Activated CD4-positive, alpha-beta T cell treated with anti-CD3 and anti-CD28 coated beads, Interleukin-2, Interleukin-6, amounts not matched to agents 100 ng/mL and 50 ng/mL, durations not matched to agents 16 hours and 8 hours (primary cell): ENCODE measurements at places on chromosomes 6 and 20.

- DNase-seq, result no peak
These were observed 78.9 kb downstream of the TOX2 start for GRCh38 chr20:43993560-43993959.

DNA sequence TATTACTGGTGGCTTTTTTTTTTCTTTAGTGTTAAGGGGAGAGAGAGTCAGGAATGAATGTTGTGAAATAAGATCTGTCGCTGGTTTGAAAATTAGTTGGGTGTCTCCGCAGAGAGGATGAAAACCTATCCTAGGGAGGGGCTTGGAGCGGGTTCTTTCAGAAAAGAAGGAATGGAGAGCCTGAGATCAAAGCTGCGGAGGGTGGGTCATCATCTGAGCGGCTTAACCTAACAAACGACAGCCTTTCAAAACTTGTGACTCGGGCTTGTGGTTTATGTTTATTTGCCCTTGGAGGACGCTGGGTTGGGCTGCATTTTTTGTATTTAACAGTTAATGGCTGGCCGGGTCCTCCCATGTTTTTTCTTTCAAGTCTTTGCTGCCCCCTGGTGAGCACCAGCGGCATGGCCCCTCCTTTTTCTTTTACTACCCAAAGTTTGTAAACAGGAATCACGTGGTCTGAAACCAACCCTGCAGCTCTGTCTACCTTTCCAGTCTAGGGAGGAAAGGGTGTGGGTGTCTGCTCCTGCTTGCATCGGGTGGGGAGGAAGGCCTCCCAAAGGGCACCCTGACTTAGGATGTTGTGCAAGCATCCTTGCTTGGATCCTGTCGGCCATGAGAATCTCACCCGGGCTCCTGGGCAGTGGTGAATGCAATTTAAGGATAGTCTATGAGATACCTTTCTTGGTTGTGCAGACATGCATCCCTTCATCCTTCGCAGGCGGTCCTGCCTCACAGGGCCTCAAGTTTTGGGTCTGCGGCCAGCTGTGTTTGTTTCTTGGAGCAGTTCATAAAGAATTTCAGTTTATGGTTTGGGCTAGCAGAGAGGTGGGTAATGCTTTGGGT lies 2.2 kb downstream of the PIM1 start:
- peak; percentile 95 for DNase-seq

- DNase-seq, result no peak
These were observed 2.5 kb upstream of the PAQR8 start for GRCh38 chr6:52359403-52359802.

DNA sequence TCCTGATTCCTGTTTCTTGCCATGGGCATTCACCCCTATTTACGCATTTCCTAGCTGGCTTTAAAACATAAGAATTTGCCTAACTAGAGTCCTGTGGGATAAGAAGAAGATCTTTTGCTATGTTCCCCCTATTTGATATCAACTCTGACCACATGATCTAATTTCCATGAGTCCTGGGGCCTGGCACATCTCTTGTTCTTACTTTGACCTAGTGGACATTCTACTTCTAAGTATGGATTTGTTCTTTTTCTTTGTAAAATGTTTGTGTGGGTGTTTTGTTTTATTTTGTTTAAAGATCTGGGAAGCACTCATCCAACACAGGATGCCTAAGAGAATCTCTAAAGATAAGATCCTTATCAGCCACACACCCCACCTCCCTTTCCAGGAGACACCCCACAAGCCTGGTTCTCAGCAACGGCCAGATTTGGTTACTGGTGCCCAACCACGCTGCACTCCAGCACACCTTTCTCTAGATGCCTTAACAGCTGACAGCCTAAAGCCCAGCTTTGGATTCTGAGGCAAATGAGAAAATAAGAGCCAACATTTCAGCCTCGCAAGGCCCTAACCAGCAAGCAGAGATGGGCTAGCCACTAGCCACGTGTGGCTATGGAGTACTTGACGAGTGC lies 74.7 kb downstream of the SLC23A2 start:
- no peak for DNase-seq

- no peak for DNase-seq
These were observed 7.5 kb downstream of the SMLR1 start for GRCh38 chr6:130834482-130835251.

DNA sequence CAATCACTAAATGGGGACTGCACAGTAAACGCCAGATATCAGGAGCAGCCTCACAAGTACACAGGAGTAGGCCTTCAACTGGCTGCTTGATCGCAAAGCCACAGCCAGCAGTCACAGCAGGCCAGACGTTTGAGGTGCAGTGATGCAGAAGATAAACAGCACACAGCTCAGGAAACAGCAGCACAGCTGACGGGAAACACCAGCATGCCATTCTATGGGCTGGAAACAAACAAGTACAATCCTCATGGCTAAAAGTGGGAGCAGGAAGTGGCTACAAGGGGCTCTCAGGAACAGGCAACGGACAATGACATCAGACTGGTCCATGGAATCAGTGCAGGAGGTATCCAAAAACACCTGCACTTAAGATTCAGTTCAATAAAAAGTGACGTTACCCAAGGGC lies 111.0 kb downstream of the DTNBP1 start:
- DNase-seq, result no peak

GRCh38 chr6:72621291-72622093 lies at the start of gene KCNQ5:
Gene KCNQ5, plus strand, starts transcription at chr6:72622064.
- peak; percentile 45 for DNase-seq

DNA sequence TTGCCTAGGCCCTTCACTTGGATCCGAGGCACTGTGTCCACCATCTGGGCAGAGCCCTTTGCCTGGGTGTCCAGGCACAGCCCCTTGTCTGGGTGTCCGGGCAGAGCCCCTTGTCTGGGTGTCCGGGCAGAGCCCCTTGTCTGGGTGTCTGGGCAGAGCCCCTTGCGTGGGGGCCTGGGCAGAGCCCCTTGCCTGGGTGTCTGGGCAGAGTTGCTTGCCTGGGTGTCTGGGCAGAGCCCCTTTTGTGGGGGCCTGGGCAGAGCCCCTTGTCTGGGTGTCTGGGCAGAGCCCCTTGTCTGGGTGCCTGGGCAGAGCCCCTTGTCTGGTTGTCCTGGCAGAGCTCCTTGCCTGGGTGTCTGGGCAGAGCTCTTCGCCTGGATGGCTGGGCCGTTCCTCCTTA lies 443.4 kb upstream of the CDH4 start:
- no peak for DNase-seq

DNA sequence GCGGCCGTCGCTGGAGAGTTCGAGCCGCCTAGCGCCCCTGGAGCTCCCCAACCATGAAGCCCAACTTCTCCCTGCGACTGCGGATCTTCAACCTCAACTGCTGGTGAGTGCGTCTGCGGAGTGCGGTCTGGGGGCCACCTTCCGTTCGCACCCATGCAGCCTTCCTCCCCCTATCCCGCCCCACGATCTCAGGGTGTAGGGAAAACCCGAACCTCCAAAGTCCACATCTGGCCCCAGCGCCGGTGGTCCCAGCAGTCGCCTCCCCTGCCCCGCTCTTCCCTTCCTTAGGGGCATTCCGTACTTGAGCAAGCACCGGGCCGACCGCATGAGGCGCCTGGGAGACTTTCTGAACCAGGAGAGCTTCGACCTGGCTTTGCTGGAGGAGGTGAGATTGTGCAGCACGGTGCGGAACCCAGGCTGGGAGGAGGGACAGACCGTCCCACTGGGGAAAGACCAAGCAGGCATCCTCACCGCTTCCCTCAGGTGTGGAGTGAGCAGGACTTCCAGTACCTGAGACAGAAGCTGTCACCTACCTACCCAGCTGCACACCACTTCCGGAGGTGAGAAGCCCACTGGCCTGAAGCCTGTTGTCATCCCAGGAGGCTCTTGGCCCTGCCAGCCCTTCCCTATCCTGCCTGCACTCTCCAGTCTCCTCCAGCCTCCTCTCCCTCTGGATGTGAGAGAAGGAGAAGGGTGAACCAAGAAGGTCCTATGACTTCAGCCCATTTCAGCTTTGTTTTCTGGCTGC lies 719 bp downstream of the SMPD2 start:
- DNase-seq, result peak; percentile 42

DNA sequence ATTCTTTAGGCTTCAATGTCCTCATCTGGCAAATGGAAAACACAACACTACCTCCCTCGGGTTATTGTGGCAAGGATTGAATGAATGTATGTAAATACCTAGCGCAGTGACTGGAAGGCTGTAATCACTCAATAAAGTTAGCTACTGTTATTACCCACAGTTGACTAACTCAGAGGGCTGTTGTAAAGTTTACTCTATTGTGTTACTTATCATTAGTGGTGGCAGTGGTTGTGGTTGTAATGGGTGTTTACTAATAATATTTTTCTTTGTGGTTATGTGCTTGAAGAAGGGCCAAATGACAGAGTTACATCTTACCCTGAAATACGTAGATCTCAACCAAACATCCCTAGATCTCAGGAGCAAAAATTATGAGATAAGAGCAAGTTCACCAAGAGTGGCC lies 42.0 kb upstream of the PXDC1 start:
- DNase-seq, result no peak

DNA sequence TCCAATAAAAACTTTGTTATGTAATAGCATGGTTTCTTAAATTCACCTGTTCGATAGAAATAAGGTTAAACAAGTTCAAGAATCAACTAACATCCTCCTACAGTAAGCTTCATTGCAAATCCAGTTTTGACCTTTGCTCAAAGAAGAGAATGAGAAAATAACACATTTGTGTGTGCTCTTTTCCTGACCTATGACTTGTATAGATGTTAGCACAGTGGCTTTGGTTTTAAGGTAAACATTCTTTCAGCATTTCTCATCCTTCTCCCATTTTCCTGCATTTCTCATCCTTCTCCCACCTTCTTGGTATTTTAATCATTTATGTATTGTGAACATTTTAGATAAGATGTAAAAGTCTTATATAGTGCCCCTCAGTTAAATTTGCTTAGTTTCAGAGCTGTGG lies 73.9 kb downstream of the PLCB1 start:
- no peak for DNase-seq

GRCh38 chr6:19083801-19084200 lies 696.7 kb downstream of the RNF144B start:
- DNase-seq, result no peak

DNA sequence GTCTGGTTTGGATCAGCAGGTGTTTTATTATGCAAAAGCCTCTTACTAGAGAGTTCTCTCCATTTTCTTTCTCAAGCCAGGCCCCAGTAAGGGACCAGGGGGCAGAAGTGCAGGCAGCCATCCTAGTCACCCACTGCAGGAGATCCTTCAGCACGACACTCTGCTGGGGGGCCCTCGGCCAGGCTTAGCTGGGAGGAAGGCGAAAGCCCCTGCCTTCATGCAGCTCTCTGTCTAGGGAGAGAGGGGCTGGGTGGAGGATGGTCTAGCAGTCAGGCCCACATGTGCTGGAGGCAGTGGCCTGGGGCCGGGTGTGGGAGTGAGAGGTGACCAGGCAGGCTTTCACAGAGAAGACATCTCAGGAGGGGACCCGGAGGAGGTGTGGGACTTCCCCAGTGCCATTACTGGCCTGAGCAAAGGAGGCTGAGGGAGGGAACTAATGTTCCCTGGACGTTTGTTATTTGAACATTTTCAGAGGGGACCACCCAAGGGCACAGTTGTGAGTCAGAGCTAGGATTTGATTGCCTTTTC lies 33.5 kb upstream of the VSTM2L start:
- DNase-seq, result no peak

DNA sequence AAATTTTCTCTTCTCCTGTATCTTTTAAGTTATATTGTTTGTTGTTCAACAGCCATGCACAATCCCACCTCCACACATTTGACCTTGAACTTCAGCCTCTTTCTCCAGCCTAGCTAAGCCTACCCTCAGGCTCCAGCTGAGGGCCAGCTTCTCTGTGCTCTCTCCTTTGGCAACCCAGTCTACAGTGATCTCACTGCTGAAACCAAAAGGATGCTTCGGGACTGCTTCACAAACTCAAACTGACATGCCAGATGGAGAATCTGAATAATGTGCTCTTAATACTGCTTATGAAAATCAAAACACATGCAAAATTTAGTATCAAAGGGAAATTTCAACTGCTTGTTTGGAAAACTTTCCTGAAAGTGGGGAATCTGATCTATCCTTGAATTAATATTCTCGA lies 16.1 kb upstream of the RIN2 start:
- DNase-seq, result no peak

GRCh38 chr6:107611094-107611810 lies 121.3 kb downstream of the SOBP start:
- no peak for DNase-seq

DNA sequence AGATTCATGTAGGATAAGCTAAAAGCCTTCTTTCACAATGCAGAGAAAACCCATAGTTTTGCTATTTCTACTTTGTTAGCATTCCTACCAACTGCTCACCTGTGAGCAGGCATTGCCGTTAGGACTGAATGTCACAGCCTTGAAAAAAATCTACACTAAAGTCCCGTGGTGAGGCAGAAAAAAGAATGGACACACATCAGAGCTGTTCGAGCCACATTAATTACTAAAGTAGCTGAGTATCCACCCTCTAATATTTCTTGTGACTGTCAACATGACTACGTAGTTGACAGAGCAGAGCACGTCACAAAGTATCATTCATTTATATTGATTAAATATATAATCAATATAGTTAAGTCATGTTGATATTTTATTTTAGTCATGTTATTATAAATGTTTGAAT lies 10.1 kb downstream of the HDGFL1 start:
- no peak for DNase-seq

- DNase-seq, result no peak
These were observed 162.7 kb upstream of the MARCKS start for GRCh38 chr6:113694278-113695077.

DNA sequence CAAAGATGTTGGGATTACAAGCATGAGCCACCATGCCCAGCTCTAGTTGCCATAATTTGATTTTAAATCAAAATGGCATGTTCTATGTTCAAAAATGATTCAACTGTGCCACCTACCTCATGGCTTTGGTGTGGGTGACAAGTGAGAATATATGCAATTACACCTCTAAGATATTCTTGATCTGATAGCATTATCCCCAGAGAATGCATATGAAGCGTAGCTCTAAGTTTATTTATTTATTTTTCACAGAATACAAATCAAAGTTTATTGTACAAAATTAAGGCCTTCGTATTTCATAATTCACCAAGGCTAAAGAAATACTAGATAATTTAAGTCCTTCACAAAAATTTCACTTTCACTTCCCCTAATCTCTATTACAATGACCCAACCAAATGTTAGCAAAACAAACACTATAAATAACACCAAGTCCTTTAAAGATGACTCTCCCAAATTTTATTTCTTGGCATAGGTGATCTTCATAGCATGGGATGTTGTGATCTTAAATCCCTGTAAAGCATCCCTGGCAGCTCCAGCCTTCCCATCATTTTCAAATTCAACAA lies 205.9 kb upstream of the TAB2 start:
- no peak for DNase-seq

DNA sequence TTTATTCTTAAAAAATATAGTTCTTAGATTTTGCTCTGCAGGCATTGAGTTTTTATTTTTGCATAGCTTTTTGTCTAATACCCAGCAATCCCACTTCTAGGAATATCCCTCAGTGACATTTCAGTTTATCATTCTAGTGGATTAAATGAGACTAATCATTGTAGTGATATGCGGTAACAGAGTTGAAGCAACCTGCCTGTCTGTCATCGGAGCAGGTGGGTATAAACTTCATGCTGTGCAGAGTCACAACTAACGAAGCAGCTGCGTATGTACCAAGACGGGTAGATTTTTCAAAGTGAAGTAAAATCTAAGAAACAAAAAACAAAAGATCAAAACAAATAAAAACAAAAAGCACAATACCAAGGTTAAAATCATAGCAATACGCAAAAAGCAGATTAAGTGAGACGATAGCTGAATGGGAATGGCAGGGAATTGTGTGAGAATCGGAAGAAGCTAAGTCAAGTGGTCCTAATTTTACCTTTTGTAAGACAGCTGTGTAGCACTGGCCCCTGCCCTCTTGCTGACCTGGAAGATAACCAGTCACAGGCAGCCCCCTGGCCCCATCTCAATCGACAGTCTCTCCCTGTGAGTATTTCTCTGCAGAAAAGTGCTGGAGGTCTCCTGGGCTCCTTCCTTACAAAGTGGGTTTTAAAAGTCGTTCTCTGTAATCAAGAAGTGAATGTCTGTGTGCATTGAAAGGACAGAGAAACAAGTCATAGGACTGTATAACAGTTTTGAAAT lies 169.2 kb downstream of the OR2B2 start:
- DNase-seq, result no peak
